ENCODE measurements at places on chromosomes 1 and 21.

- DNase-seq: no peak
Observed at GRCh38 chr1:233042834-233043233, 92.4 kb downstream of the NTPCR start.

DNA sequence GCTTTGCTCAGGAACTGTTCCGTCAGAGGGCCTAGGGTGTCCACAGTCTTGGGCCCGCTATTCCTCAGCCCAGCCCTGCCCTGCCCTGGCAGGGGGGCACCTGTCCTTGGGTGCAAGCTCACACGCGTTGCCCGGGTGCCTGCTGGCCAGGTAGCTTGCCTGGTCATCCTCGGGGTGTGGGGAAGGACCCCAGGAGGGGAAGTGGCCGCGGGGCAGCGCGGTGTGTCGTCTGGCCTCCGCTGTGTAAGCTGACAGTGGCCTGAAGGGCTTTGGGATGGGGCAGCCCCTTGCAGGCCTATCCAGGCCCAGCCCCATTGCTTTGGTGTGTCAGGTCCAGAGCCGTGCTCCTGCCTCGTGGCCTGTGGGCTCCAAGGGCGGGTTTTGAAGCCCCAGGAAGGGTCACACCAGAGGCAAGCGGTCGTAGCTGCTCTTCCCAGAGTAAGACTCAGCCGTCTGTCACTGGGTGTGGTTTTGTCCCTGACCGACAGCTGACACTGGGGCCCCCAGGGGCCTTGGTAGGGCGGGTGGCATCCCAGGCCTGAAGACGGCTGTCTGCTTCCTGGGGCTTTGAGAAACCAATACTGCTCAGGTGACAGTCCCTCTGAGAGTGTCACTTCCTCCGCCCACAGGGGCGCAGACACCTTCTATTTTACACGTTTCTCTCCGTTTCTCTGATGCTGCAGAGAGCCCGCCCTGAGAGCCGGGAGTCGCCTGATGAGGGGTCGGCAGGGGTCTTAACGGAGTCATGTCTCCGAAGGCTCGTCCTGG is 72.1 kb downstream of the SKI start:
- peak; percentile 78 for DNase-seq

GRCh38 chr1:7536891-7537591 is 234.1 kb upstream of the VAMP3 start:
- no peak for DNase-seq

DNA sequence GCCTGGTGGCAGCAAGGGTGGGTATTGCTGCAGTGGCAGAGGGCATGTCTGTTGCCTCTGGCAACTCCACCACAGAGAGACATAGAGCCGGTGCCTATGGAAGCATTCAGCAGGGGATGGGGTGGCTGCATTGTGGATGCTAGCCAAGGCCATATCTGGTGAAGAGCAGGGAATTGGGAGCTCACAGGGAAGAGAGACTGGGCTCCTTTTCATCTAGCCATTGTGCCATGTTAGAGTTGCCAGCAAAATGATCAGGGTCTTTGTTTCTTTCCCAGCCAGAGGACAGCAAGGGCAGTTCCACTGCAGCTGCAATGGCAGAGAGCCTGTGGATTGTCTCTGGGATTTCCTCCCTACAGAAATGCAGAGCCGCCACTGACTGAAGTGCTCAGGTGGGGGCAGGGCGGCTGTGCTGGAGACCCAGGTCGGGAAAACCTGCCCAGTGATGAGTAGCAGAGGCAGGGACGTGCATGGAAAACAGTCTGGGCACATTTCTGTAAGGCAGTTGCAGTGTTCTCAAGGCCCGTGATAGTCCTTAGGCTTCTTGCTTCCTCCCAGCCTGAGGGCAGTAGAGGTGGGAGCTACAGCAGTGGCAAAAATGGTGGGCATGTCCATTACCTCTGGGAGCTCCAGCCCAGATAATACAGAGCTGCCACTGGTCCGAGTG is 40.2 kb upstream of the CYP4X1 start:
- DNase-seq: no peak

DNA sequence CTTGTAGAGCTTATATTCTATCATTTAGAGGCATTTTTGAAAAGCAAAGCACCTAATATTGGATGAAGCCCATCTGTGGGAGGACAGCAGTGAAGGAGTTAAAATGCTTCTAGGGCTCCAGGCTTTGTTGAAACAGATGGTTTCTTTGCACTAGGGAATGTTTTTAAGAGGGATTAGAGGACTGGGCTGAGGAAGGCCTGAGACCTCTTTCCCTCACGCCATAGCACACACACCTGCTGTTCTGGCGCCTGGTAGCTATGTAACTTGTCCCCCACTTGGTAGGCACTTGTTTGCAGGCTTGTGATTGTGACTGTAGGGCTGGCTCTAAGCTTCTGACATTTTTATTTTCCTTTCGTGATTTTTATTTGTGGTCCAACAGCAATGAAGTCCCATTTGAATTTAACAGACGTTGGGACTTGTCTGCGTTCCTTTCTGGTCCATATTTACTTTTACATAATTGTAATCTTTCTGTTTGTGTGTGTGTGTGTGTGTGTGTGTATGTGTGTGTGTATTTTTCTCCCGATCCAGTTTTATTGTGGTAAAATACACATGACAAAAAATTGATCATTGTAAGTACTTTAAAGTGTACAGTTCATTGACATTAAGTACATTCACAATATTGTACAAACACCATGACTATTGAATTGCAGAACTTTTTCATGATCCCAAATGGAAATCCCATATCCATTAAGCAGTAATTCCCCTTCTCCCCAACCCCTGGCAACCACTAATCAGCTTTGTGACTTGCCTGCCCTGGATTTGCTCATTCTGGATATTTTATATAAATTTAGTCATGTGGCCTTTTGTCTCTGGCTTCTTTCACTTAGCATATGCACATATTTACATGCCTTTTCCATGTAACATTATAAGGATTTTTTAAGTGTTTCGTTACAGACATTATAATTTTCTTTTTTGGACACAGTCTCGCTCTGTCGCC is 33.5 kb upstream of the MACF1 start:
- DNase-seq: no peak

DNA sequence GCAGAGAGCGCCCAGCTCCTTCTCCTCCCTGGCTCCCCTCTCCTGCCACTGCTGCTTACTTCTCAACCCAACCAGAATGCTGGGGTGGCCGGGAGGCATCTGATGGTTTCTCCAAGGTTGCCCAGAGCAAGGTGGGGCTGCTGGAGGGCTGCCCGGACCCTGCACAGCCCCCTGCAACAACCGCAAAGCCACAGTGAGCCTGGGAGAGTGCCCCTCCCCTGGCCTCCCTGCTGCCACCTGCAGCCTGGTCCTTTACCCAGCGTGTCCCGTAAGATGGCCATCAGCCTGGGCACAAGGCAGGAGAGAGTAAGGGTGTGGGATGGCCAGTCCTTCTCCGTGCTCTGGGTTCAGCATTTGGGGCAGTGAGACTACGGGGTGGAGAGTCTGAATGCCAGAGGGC is 17.0 kb downstream of the MX2 start:
- DNase-seq: no peak

- DNase-seq: no peak
Observed at GRCh38 chr1:202106340-202107254, 16.1 kb upstream of the GPR37L1 start.

- no peak for DNase-seq
Observed at GRCh38 chr1:98322086-98322485, 339.4 kb upstream of the SNX7 start.

DNA sequence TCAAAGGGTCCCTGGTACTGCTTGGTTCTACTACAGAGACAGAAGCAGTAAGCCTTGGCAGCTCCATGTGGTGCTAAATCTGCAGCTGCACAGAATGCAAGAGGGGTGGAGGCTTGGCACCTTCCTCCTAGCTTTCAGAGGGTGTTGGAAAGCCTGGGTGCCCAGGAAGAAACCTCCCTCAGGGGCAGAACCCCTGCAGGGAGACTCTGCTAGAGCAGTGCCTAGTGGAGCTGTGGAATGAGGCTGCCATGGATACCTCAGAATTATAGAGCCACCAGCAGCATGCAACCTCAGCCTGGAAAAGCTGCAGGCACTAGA is 76.2 kb upstream of the TLR5 start:
- DNase-seq: no peak

GRCh38 chr1:243343970-243344937 is 88.4 kb downstream of the SDCCAG8 start:
- DNase-seq: peak; percentile 18

DNA sequence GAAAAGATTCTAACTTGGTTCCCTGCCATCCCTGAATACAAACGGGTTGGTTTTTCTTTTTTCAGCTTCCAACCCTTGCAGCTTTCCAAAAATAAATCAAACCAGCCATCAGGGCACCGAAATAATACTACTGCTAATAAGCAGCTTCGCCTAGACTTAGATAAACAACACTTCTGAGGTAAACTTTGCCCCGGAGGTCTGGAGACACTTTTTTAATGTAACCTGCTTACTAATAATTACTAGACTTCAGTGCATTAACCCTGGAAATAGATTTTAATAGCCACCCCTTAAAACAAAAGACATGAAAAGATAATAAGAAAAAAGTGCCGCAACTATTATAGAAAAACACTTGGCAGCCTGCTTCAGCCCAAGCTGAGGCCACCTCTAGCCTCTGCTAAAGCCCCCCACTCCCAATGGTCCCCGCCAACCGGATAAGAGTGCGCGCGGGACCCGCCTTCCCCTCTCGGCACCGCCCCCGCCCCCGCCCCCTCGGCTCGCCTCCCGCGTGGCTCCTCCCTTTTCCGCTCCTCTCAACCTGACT is 405 bp upstream of the GADD45A start:
- no peak for DNase-seq

- DNase-seq: no peak
Observed at GRCh38 chr1:97307151-97307550, 585.6 kb downstream of the PTBP2 start.

DNA sequence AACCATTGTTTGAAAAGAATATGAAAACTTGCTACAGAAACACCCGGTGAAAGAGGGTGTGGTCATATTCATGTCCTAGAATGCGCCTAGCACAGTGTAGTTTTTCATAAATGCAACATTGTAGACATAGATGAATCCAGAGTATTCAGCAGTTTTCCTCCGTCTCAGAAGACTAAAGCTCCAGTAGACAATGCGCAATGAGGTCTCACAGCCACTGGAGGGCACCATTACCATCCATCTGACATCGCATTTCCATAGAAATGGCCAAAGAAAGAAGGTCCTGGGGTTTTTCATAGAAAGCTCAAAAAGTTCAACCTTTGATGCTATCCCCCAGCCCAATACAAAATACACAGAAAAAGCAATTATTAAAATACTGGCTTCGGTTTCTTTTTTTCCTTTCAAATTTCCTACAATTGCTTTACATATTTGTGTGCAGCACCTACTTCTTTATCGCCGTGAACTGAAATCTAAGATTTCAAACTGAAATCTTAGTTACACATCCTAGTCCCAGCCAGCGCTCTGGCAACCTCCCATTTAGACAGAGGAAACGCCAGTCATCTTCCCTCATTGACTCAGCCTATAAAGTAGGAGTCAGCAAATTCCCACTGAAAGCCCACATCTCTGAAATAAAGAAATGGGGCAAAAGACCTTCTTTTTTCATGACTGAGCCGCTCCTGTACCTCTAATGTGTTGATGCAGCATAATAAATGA is 3.9 kb upstream of the CD58 start:
- DNase-seq: peak; percentile 49

GRCh38 chr1:155006601-155007101 is 4.0 kb downstream of the ZBTB7B start:
- peak; percentile 33 for DNase-seq

DNA sequence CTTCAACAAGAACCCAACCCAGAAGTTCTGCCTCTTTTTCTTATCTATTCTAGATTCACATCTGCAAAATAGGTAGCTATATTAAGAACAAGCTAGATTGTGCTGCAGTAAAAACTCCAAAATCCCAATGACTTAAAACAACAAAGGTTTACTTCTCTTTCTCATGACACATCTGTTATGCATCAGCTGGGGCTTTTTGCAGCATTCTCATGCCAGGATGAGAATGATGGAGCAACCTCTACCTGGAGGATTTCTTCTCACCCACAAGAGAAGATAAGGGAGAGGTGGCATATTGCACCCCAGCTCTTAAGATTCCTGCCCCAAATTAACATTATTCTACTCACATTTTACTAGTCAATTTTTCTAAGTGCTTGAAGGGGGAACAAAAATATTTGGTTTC is 152.3 kb upstream of the SPAG17 start:
- DNase-seq: no peak

DNA sequence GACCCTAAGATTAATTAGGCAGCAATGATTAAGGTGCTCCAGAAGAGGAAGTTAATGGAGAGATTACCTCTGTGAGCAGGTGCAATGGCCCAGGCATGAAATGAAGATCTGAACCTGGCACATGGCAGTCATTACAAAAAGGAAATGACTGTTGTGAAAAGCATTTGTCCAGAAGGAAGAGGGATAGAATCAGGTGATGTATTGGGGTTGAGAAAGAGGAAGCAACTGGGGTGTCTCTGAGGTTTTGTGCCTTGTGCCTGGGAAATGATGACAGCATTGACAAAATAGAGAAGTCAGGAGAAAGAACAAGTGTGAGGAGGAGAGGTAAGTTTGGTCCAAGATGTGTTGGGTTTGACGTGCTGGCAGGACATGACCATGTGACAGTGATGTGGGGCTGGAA is 5.6 kb downstream of the CRCT1 start:
- no peak for DNase-seq

- DNase-seq: no peak
Observed at GRCh38 chr1:54453509-54453908, 47.3 kb upstream of the SSBP3 start.

- DNase-seq: no peak
Observed at GRCh38 chr1:10252508-10252907, 42.1 kb downstream of the KIF1B start.

DNA sequence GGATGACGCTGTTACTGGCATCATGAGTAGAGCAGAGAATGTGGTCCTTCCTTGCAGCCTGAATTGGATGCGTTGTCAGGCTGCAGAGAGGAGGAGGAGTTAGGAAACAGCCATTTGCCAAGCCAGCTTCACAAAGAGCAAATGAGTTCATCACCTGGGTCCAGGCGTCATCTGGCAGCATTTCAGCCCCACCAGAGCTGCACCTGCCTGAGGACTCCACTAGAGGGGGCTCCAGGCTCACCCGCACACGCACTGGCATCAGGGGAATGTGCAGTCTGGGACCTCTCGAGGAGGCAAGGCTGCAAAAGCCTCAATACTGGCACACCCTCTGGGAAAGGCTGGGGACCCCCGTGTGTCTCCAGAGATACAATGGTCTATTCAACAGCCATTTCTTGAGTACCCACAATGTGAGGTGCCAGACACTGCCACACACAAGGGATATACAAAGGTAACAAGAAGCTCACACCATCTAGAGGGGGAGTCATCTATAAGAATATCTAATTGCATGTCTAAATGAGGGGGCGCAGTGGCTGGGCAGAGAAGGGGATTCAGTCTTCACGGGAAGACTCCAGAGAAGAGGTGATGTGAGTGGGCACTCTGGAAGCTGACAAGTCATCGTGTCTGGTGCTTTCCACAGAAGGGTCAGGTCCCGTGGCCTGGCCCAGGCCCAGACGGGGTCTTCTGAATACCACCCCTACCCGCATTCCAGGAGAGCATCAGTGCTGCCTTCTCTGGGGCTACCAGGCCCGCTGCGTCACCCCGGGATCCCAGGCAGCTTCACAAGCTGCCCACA is 53.5 kb upstream of the CNTN2 start:
- peak; percentile 14 for DNase-seq

DNA sequence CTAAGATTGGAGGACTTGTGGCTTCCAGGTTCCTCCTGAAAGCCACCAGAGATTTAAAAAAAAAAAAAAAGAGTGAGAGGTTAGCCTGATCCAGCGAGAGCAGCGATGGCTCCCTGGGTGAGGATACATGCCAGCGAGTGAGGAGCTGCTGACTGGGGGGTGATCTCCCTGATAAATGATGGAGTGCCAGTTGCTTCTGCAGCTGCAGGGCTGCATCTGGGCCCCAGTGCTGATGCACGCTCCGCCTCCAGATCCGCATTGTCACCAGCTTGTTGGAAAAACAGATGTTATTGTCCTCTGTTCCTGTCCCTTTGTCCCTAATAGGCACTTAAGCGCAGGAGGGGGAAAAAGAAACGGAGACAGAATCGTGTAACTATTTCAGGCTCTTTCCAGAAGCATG is 28.6 kb downstream of the UBIAD1 start:
- no peak for DNase-seq
